ENCODE measurements at places on chromosomes 3 and 15.

DNA sequence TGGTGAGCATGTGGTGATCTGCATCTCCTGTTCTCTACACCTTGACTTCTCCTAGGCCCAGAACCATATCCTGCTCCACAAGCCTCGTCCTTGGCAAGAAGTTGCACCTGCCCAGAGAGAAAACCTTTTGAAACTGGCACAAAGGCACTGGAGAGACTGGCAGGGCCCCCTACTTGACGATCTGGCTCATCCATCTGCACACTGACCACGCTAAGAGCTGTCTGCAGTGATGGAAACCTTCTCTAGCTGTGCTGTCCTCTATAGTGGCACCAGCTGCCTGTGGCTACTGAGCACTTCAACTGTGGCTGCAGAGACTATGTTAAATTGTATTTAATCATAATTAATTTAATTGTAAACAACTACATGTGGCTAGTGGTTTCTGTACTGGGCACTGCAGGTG lies 26.2 kb upstream of the SRP14 start:
- ATAC-seq = no peak

DNA sequence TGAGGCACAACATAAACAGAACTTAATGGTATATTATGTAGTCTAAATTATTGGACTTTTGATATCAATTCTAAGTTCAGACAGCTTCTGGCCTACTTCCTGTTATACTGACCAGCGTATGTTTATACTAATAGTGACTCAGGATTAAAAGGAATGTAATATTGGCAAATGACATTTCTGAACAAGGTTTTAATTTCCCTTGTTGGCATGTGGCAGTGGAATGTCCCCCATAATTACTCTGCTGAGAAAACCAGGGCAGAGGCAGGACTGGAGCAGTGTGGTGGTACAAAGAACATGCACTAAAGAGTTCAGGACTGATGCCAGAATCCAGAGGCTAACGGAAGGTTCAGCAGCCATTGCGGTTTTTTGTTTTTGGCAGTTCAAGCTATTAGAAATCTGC lies 184.0 kb downstream of the KCNAB1 start:
- ATAC-seq = no peak

DNA sequence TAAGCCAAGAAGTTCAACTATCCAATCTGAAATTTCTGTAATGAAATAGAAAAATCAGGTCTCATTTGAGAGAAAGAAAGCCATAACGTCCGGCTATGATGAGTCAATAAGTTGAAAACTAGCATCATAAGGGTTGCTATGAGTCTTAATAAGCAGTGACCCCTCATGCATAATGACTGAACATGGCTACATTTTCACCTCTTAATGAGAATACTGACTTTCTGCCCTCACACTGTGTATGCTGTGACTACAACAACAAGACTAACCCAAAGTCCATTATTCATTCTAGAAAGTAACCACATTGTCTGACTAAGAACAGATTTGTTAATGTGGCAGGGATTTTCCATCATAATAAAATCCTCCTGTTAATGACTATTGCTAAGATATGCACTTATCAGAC lies 884.0 kb upstream of the CADM2 start:
- no peak for ATAC-seq

- ATAC-seq = no peak
These were observed 208.7 kb upstream of the CDIN1 start for GRCh38 chr15:36370731-36371112.

- ATAC-seq = no peak
These were observed 247.7 kb upstream of the GADL1 start for GRCh38 chr3:31142139-31142538.

GRCh38 chr3:50611464-50612233 lies at the start of gene CISH:
Gene CISH, minus strand, starts transcription at chr3:50611774. Its CDS starts 124 bp downstream, at chr3:50611650.
- ATAC-seq = peak; percentile 86

DNA sequence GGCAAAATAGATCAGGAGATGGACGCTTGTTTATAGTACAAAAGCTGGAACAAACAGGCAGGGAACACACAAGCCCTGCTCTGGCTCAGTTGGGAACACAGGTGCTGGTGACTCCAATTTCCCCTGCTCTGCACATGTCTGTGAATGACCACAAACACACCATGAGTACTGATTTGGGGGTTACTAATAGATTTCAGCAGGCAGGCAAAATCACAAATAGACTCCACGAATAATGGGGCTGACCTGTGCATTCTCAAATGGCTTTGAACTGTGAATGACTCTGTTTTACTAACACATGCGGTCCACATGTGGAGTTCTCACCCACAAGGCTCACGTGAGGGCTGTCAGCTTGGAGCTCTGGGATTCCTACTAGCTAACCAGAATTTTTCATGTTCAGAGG lies 3.9 kb downstream of the RTP3 start:
- no peak for ATAC-seq

DNA sequence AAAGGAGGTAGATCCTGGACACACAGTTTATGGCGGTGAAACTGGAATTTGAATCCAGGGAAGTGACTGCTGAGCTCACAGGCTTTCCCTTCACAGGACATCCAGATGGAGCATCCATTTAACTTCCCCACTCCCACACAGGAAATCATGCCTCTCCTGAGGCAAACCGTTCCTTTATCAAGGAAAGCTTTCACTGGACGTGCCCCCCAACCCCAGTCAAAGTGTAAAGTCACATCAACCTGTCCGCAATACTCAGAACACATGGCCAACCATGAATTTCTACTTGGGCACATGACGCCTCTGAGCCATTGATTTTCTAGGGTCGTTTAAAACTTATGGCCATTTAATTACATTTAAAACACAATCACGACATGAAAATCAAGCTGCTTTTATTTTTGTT lies 2.9 kb downstream of the PCOLCE2 start:
- ATAC-seq = no peak

GRCh38 chr3:167110901-167111300 lies 269.2 kb downstream of the ZBBX start:
- no peak for ATAC-seq

GRCh38 chr15:36605604-36606263 lies 26.3 kb downstream of the CDIN1 start:
- no peak for ATAC-seq

DNA sequence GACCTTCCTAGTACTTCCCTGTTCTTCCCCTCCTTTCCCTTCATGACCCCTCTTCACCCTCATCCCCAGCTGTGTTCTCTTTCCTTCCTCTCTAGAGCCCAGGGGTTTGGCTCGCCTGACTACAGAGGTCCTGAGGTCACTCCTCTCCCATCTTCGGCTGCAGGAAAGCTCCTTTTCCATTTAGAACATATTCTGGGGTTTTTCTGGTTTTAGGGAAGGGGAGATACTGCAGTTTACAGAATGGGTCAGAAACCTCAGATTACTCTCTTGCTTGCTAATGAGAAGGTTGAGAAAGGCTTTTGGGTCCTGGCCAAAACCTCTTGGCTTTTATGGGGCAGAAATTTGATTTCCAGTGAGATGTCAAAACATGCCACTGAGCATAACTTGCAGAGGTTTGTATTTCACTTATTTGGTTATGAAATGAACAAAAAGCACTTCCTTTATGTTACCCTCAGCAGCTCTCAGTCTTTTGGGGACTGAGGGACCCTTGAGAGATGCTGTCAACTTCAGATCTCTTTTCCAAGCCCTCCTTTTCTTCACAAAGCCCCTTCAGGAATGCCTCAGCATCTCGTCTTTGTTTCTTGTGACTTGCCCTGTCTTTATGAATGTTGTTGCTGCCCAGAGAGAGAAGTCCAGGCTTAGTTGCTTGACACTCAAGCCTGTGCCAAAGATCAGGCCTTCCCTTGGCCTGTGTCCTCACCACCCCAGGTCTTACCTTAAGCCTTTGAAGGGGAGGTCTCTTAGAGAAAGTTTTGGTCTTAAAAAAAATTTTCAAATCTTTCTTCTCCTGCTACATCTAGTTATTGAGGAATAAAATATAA lies 121.7 kb upstream of the TPM1 start:
- peak; percentile 78 for ATAC-seq

DNA sequence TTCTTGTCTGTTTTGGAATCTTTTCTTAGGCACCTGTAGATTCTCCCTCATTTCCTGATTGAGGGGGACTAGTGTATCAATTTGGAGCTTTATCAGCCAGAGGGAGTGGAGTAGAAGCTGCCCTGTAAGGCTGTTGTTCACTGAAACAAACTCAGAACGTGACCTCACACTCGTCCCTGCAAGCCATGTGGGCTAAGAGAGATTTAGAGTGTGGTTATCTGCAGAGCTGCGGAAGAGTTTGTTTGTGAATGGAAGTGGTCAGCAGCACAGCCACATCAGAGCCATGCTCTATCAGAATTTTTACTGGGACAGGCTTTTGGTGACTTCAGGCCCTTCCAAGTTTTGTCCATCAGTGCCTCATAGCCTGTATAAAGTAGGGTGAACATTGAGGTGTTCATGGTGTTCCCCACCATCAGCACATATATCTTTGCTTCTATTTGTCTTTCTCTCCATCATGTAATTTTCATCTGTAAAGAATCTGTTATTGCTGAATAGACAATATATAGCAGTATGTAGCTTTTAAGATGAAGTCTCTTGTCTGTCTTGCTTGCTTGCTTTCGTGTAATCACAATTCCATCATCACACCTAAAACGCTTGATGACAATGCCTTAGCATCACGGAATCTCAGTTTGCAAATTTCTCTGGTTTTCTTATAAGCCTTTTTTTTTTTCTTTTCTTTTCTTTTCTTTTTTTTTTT lies 37.0 kb downstream of the LARS2 start:
- no peak for ATAC-seq

- no peak for ATAC-seq
These were observed 87.5 kb upstream of the MELTF start for GRCh38 chr3:197117114-197117513.

DNA sequence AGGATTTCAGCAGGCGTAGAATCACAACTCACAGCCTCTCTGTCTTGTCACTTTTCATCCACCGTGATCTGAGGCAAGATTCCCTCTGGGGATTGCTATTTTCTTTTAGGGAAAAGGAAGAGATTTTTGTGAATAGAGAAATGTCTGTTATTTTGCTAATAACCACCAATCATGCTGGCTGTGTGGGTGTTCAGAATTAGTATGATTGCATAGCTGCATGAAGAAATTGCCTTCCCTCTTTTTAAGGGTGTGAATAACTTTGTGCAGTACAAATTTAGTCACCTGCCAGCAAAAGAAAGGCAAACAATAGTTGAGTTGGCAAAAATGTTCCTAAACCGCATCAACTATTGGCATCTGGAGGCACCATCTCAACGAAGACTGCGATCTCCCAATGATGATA lies 60.8 kb downstream of the KAT2B start:
- ATAC-seq = no peak

- no peak for ATAC-seq
These were observed 229.7 kb downstream of the ISL2 start for GRCh38 chr15:76566276-76566675.

- no peak for ATAC-seq
These were observed 108.9 kb upstream of the UBE2E1 start for GRCh38 chr3:23696842-23697241.

Data from gastroesophageal sphincter (tissue), 4 donors.